ENCODE measurements at places on chromosomes 12 and 14.

DNA sequence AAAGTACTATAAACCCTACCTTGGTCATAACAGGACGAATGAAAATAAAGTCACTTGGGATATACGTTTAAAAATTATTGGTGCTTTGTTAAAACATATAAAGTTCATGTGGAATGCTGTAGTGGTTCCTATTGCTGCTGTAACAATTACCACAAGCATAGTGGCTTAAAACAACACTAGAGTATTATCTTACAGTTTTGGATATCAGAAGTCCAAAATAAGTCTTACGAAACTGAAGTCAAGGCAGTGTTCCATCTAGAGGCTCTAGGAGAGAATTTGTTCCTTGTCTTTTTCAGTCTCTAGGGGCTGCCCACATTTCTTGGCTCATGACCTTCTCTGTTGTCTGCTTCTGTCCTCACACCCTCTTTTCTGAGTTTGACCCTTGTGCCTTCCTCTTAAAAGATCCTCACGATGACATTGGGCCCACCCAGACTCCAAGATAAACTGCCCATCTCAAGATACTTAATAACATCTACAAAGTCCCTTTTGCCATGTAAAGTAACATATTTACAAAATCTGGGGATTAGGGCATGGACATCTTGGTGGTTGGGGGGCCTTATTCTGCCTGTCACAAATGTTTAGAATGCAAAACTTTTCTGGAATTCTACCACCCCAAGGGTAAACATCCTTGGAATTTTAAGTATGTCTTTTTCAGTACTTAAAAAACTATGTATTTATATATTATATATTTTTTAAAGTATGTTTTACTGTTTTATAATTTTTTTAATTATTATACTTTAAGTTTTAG lies 178.1 kb downstream of the ETNK1 start:
- no peak for DNase-seq

DNA sequence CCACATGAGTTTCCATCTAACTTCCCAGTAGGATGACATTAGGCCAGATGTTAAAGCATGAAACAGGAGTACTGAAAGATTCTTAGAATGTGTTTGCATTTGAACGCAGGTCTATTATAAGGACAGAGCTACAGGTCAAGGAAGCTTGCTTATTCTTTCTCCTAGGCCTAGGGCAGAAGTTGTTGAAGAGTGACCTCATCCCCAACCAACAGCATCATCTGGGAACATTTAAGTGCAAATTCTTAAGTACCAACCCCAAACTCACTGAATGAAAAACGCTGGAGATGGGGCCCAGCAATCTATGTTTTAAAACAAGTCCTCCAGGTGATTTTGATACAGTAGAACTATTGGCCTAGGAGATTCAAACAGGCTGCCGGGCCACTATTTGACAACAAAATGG lies 52.4 kb downstream of the PAPLN start:
- no peak for DNase-seq

- DNase-seq = no peak
Observed at GRCh38 chr14:69571449-69572029, 3.1 kb downstream of the CCDC177 start.

DNA sequence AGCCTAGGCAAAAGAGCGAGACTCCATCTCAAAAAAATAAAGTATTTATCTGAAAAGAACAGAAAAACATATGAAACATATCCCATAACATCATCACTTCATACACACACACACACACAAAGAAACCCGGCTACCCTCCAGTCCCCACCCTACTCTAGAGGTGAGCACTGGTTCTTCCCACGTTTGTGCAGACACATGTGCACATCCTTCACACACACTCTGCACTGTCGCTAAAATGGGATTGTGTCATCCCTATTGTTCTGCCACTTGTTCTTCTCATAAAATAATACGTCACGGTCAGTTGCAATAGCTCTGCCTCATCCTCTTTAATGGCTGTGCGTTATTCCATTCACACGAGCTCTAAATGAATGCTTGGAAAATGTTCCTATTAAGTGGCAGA lies 85.9 kb upstream of the ANO2 start:
- no peak for DNase-seq

DNA sequence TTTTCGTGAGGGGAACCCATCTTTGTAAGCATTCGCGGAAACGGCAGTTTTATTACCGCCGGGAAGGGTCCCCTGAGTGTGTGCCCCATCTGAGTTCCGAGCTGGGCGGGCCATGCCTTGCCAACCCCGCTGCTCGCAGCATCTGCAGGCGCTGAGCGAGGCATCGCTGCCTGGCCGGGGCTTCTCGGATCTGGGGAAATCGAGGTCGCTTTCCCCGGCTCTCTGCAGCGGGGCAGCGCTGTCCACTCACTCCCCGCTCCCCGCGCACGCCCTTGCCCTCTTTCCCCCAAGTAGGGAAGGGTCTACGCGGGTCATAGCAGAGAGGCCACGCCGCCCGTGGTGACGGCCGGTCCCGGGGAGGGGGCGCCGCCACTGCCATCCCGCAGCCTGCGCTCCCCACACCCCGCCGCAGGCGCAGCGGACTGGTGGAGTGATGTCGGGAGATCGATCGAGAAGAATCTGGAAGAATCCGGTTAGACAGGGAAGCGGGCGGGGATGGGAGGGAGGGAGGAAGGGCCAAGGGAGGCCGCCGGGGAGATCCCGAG lies 507 bp upstream of the FKBP4 start:
- DNase-seq = no peak

DNA sequence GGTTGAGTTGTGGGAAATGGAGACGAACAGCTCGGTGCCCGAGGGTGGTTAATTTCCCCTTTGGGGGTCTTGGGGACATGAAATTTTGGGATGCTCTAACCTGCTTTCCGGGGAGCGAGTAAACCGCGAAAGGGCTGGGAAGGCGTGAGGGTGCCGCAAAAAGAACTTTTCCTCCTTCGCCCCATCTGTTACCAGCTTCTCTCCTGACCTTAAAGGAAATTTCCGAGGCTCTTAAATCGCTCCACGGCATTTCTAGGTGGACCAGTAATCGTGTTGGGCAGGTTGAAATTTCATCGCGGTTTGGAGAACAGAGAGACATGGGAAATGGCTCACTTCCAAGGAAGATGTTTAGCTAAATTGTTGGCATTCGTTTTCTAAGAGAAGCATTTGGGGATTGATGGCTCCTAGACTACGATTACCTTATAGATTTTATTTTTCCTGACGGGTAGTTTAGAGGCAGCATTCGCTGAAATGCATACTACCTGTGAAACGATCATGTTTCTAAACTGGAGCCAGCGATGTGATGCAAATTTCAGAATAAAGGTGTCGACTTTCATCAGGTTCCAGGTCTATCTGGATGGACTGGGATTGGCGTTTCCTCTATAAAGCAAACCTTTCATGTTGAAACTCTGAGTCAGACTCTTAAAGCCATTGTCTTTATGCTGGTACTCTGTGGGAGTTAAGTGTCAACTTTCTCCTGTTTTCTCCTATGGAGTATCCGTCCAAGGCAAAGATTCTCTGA lies 414.5 kb downstream of the PCNX1 start:
- DNase-seq = no peak

DNA sequence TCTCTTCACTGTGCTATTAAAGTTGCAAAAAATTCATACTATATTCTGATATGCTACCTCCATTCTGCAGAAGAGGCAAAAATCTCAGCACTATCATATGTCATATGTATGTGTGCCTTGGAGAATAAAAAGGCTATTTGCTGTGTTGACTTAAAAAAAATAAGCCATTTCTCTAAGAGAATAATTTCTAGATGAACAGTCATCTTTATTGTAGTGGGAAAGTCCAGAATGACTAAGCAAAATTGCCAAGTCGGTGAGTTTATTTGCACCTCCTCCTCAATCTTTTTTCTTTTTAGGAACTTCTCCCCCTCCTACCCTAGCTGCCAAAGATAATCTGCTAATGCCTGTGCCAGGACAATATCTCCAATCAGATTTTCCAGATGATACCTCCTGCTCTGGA lies 353.8 kb upstream of the FAR2 start:
- DNase-seq = no peak

DNA sequence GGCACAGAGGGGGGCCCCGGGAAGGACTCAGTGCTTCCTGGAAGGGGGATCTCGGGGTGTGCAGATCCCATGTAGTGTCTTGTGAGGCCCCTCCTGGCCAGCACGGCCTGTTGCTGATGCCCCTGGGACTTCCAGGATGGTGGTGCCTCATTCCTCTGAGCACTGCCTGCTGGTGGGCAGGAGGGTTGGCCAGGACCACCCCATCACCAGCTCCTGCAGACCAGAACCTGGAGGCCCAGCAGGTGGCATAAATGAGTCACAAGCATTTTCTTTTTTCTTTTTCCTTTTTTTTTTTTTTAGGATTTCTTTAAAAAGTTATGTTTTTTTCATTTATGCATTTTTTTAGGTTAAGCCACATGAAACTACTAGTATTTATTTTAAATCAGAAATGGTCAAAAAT lies 8.0 kb downstream of the MMP17 start:
- DNase-seq = no peak

GRCh38 chr12:12704593-12705230 lies 8.7 kb upstream of the GPR19 start:
- peak; percentile 55 for DNase-seq

DNA sequence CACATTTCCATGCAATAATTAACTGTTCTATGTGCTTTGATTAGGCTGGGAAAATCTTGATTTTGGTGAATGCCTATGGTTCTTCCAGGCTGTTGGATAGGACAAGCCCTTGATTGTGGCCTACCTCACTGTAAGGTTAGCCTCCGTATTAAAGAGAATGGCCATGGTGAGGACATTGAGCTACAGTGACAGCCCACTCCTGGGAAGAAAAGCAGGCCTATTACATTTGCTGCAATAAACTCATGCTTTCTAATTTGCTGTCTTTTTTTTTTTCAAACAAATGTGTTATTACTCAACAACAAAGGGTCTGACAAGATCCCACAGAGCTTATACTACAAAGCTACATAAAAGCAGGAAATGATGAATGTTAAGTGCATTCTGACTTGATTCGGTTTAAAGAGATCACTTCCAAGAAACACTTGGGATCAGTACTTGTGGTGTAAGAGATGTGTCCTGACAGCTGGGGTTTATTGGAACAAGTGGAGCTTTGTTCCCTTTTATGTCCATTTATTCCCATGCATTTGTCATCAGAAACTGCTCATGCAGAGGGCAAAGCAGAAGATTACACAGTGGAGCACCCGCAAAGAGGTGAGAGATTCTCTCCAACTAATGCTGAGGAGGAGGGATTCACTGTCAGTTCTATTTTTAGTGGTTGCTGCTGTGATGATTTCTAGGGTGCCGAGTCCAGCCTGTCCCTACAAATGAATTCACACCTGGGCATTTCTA lies 29.1 kb upstream of the KCNK10 start:
- no peak for DNase-seq

- no peak for DNase-seq
Observed at GRCh38 chr12:26919216-26919555, 18.6 kb downstream of the INTS13 start.

- no peak for DNase-seq
Observed at GRCh38 chr12:21615431-21615830, 10.8 kb upstream of the GYS2 start.

DNA sequence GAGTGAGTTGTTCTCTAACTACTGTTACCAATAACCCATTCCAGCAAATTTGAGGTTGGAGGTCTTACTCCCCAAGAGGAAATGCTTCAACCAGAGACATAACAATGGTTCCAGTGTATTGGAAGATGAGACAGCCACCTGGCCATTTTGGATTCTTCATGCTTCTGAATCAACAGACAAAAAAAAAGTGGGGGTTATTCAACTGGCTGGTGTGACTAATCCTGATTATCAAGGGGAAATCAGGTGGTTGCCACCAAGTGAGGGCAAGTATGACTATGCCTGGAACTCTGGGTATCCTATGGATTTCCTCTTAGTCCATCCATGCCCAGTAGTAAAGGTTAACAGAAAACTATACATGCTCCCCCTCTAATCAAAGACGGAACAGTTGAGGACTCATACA lies 29.9 kb upstream of the ZNF641 start:
- no peak for DNase-seq

- DNase-seq = no peak
Observed at GRCh38 chr14:56098021-56098420, 20.2 kb upstream of the PELI2 start.

GRCh38 chr12:53505086-53505485 lies 2.2 kb downstream of the NPFF start:
- DNase-seq = no peak

GRCh38 chr14:41824441-41824840 lies 217.8 kb downstream of the LRFN5 start:
- no peak for DNase-seq

- no peak for DNase-seq
Observed at GRCh38 chr12:76784600-76785051, 20.7 kb downstream of the ZDHHC17 start.

GRCh38 chr12:132551641-132552031 lies 58.7 kb downstream of the LRCOL1 start:
- DNase-seq = no peak

DNA sequence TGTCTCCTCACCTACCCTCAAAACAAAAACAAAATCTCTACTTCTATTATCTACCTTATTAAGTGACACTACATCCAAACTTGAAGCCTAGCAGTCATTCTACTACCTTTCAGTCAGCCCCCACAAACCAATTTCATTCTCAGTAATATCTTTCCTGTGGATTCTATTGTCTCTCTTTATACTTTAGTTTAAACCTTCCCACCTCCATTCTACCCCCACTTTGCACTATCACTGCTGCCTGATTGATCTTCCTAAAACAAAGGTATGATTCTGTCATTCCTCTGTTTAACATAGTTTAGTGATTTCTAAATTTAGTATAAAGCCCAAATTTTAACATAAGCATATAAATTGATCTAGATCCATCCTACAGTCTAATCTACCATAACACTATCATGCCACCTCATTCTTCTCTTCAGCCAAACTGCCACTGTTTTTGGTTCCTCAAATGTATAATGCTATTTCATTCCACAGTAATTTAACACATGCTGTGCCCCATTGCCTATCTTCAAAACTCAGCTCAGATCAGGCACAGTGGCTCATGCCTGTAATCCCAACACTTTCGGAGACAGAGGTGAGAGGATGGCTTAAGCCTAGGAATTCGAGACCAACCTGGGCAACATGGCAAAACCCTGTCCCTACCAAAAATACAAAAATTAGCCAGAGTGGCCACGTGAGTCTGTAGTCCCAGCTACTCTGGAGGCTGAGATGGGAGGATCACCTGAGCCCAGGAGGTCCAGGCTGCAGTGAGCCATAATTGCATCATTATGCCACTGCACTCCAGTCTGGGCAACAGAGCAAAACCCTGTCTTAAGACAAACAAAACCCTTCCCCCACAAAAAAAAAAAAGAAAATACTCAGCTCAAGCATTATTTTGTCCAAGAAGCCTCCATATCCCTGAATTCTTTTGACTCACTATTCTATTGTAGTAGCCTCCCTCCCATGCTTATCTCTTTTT lies 3.1 kb upstream of the STRN3 start:
- DNase-seq = no peak
